ENCODE measurements at places on chromosomes 1 and 21. TPM values are rescaled to one million over a fixed set of nuclear protein-coding genes. Genes with fewer than 3 reads are reported as not detected.
A peak's percentile ranks its signal among the peaks of the same experiment; 100 is the strongest.

DNA sequence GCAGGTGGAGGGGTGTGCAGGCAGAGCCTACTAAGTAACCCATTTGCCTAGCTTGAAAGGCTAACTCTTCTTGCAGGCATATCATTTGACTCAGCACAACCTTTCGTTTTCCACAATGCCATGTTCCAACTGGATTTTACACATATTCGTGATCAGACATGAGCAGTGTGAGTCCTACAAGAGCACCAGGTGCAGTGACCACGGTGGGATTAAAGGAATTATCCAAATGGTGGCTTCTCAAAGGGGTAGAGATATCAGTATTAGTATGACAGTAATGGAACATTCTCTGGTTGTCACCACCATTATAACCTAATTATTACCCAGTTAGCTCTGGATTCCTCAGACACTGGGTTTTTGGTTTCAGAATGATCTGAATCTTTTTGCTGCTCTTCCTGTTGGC lies 323.5 kb downstream of the LMO4 start:
- no peak for DNase-seq

DNA sequence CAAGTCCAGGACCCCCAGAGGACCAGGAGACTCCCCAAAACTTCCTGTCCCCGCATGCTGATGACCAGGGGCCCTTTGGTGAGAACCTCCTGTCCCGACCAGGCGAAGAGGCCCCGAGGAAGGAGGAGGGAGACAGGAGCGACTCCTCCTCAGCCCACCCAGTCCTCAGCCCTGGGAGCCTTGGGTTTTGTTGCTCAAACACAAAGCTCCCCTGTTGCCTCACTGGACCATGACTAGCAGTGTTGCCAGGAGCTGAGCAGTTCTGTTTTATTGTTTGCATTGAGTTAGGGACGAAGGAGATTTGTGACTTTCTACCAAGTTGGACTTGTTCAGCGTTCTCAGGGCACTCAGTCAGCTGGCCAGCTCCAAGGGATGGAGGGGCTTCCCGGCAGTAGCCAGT lies 10.0 kb downstream of the UMODL1 start:
- peak; percentile 23 for DNase-seq

Gene PPIAL4G
- polyA plus RNA-seq: not detected

Gene ACTA1
- 8,475 TPM for polyA plus RNA-seq
